Omental fat pad (tissue), 4 donors: ENCODE measurements at places on chromosomes 5 and 9.

GRCh38 chr5:119651486-119651885 is 22.1 kb downstream of the FAM170A start:
- DNase-seq: no peak

DNA sequence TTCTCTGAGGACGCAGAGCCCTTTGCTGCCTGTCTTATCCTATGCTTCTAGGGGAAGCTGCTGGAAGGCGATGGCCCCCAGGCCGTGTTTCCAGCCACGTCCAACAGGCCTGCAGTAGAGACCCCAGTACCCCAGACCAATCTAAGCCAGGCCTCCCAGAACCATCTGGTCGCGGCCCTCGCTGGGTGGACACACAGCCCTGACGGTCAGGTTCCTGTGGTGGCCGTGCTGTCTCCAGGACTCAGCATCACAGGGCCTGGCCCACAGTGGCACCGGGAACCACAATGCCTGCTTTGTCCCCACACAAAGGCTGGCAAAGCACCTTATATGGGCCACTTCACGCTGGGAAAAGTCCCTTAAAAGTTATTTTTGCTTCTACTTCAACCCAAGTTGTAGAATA is 44.5 kb downstream of the SEMA4D start:
- no peak for DNase-seq

GRCh38 chr9:1469996-1470395 is 419.8 kb downstream of the DMRT2 start:
- DNase-seq: no peak

DNA sequence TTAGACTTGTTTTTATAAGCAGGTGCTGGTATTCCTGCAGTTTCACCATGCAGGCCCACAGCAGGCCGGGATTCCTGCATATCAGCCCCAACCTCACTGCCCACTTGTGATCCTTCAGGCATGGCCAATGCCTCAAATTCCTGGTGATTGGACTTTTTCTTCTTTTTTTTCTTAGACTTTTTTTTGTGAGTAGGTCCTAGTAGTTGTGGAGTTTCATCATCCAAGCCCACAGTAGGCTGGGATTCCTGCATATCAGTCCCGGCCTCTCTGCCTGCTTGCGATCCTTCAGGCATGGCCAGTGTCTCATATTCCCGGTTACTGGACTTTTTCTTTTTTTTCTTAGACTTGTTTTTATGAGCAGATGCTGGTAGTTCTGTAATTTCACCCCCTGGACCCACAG is 4.8 kb downstream of the TTF1 start:
- DNase-seq: no peak

DNA sequence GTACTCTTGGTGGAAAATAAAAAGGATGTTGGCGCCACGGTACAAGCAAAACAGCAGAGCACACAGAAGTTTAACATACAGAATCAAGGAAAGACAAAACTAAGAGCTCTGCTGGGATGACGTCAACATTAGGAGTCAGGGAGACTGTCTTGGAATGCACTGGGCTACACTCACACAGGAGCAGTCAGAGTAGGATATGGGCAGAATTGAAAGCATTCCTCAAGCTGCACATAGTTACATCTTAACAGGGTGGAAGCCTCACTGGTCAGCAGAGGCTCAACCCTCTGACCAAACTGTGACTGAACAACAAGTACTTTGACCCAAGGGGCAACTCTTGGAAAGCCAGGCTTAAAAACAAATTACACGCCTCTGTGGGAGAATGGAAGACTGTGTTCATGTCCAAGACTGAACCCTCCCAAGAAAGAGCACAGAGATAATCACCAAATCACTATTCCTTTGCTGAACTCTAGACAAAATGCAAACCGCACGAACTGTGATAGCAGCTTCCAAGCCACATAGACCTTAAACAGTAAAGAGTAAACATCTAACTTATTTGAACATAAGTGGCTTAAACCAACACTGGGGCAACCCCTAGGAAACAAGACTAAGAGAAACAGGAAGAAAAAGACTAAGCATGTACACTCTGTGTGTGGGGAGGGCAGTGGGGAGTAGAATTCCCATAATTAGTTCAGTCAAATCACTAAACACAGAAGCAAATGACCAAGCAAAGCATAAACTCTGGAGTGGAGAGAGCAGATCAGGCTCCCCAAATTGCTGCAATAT is 772.7 kb downstream of the PRELID2 start:
- DNase-seq: no peak

DNA sequence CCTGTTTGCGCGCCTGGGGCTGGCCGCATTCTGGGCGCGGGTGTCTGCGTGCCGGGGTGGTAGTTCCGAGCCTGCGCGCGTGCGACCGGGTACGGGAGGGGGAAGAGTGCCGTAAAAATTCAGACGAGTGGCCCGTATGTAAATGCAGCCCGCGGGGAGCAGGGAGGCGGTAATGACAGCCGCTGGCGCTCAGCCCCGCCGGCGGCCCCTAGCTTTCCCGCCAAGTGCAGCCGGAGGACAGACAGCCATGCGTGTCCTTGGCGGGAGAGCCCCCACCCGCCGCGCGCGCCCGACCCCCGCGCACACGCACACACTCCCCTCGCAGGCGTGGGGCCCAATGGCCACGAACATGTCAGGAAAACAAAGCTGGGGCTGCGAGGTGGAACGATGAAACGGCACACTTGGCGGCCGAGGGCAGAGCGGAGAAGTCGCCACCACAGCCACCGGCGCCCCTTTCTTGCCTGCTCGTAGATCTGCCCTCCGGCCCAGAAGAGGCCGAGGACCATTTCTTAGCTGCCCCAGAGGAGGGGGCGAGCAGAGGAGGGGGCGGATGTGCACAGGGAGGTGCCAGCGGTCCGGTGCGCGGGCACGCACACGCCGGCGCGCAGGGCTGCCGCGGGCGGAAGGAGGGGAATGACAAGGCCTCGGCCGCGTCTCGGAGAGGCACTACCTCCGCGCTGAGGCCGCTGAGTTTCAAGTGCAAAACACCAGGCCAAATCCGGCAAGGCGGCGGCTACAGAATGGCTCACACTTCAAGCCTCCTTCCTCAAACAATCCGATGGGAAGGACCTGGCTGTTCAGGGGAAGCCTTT is 208.4 kb downstream of the MEF2C start:
- no peak for DNase-seq

- no peak for DNase-seq
These were observed 2.1 kb upstream of the WNK2 start for GRCh38 chr9:93181672-93182435.

DNA sequence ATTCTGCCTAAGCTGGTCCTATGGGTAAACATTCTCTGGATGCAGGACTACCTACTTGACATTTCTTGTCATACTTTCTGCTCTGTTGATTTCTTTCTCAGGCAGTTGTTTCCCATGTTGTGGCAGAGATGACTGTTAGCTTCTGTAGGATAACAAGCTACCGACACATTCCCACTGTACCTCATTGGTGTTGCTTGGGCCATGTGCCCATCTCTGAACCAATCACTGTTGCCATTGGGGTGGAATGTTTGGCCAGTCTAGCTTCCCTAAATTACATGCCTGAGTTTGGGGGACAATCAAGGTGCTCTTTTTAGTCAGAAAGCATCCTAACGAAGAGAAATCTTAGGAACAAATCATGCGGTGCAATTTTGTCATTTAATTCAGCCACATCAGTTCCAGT is 212.0 kb downstream of the KDM4C start:
- DNase-seq: no peak

GRCh38 chr5:131541762-131542161 is 93.3 kb downstream of the RAPGEF6 start:
- no peak for DNase-seq

- no peak for DNase-seq
These were observed 17.8 kb upstream of the TRAF1 start for GRCh38 chr9:120944434-120944843.

DNA sequence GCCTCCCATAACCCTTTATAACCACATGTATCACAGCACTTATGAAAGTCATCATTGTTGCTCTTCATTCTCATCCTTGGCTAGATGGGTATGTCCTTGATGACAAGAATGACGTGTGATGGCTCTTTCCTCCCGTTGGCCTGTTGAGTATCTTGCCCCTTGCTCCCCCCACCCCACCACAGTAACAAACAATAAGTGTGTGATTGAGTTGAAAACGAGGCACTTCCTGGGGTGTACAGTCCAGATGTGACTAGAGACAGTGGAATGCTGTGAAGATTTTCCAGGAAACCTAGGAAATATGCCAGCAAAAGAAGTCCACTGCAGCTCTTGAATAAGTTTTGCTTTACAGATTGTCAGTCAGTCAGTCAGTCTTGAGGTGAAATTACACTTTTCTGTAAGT is 262.5 kb downstream of the ELAVL2 start:
- DNase-seq: no peak

- DNase-seq: no peak
These were observed 20.0 kb downstream of the ZNF366 start for GRCh38 chr5:72487177-72487576.

GRCh38 chr5:138369261-138369660 is 16.8 kb downstream of the KDM3B start:
- no peak for DNase-seq

DNA sequence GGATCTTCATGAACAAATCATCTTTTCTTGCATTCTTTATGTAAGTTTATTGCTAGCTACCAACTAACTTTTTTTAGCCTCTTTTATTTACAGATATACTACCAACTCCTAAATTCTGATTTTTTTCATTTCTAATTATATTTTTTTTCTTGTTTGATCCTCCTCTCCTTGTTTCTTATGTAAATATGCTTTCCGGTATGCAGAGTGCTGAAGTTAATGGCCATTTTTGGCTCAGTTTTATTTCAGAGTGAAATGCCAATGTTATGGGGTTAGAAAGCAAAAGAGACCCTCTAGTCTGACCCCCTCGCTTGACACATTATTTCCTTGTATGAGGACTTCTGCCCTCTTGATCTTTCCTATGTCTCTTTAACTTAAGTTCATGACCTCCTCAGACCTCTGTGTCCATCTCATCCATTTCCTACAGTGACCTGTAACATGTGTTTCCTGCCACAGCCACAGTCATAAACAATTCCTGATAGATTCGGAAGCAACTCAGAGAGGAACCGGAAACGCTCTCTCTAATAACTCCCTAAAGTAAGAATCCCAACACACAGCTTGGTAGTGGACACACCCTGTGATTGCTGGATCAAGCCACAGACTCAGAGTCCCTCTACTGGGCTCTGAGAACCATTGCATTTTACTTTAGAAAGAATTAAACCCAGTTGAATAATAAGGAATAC is 42.9 kb upstream of the AFAP1L1 start:
- DNase-seq: no peak

- no peak for DNase-seq
These were observed 50.7 kb upstream of the ARL15 start for GRCh38 chr5:54360925-54361662.

DNA sequence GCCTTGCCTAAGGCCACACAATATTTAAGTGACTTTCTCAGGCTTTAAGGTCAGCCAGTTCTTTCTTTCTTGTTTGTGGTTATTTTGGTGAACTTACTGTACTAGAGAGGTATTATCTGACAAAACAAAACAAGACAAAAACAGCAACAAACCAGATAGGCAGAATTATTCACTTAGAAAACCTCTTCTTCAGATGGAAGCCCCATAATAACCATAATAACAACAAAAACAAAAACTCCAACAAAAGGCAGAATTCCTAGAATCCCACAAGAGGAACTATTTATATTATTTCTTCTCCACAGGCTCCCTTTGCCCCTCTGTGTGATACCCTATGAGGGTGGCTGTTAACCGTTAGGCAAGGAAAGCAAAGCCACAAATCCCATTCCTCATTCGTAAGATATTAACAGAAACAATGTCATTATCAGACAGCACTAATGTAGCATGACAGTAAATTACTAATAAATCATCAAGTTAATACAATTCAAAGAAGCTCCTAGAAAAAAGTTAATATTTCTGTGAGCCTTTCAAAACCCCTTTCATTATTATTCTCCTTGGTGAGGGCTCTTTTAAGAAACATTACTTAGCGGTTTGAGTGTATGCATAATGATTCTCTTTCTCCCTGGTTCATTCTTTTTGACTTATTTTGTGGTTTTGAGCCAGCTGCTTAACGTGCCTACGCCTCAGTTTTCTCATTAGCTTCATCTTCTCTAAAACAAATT is 274.9 kb downstream of the EFNA5 start:
- DNase-seq: no peak

- DNase-seq: no peak
These were observed 159.1 kb downstream of the LRRC70 start for GRCh38 chr5:62737766-62738165.

DNA sequence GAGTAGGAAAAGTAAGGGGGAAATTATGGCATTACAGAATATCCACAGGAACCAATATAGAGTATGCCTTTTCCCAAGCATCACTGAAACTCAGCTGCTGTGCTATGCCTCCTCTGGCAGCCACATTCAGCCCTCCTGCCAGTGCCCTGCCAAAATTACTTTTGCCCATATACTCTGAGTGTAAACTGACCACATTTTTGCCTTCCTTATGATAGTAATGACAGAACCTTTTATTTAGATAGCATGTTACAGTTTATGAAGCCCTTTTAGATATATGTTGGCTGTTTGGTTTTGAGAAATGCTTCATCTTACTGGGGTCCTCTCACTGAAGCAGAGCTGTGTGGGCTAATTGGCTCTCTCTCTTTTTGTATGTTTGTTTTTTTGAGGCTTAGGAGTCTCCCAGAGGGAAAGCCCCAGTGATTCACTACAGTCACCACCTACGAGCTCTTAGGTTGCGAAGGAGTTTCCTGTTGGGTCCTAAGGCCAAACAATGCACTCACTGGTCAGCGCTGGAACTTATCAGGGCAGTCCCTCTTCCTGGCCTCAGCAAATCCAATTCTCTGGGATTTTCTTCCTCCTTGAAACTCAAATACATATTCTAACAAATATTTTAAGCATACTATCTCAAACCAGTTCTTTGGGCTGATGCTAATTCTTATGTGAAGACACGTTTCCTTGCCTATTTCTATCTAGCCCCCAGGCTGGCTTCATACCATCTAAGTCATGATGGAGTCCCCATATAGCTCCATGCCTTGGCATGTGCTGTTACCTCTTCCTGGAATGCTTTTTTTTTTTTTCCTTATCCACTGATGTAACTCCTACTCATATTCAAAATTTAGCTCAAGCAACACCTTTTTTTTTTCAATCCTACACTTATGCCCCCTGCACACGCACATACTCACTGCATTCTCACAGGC is 3.7 kb downstream of the PHF24 start:
- DNase-seq: no peak

GRCh38 chr9:38424918-38425317 is 664 bp upstream of the IGFBPL1 start:
- no peak for DNase-seq

- DNase-seq: no peak
These were observed 194.3 kb downstream of the SMARCA2 start for GRCh38 chr9:2209400-2209799.

DNA sequence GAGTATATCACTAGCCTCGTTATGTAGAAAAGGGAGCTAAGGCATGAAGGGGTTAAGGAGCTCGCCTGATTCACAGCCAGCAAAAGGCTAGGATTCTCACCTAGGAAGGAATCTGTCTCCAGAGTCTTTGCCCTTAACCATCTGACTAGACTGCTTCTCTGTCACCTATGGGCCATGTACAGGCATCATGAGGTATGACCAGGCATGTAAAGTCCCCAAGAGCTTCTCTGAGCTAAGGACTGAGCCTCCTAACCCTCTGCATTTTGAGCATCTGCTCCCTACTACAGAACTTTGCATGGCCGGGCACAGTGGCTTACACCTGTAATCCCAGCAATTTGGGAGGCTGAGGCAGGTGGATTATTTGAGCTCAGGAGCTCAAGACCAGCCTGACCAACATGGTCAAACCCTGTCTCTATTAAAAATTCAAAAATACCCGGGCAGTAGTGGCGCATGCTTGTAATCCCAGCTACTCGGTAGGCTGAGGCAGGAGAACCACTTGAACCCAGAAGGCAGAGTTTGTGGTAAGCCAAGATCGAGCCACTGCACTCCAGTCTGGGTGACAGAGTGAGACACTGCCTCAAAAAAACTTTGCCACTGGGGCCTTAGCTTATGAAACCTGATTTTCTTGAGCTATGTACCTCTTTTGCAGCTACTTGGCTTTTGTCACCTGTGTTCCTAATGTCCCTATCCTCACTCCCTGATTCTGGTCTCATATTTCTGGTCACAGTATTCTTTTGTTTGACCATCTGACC is 33.2 kb upstream of the IL7R start:
- DNase-seq: no peak
